ENCODE measurements at places on chromosomes 1 and 21.

DNA sequence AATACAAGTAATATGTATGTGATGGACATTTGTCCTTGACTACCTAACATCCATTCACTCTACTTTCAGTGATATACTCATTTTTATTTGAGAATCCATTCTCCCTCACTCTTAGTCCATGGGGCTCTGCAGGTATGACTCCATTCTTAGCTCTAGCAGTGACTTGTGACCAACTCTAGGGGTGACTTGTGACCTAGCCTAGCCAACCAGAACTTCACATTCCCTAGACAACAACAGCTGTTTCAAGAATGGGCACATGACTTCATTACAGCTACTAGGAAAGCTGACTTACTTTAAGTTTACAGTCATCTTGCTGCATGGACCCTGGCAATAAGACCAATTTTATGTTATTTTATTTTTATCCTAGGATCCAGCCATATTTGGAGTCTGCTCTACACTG is 23.6 kb upstream of the DDX59 start:
- DNase-seq = no peak

DNA sequence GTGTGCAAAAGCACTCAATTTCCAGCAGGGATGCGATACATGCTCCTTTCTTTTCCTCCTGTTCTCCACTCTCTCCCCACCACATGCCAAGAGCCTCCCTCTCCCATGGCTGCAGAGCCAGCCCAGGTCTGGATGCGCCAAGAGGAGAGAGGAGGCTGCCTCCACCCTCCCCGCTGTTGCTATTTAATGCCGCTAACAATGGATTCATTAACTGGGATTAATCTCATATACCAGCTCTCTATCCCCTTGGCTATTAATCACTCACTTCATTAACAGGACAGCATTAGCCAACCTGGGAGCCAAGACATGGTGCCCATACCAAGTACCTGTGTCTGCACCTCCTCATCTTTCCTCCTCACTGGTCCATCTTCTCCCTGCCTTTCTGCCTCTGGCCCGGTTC is 49.1 kb upstream of the SCMH1 start:
- DNase-seq = no peak

GRCh38 chr1:40745176-40745575 is 38.4 kb upstream of the KCNQ4 start:
- DNase-seq = no peak

- DNase-seq = no peak
These were observed 201.1 kb downstream of the DAB1 start for GRCh38 chr1:57222801-57223200.

DNA sequence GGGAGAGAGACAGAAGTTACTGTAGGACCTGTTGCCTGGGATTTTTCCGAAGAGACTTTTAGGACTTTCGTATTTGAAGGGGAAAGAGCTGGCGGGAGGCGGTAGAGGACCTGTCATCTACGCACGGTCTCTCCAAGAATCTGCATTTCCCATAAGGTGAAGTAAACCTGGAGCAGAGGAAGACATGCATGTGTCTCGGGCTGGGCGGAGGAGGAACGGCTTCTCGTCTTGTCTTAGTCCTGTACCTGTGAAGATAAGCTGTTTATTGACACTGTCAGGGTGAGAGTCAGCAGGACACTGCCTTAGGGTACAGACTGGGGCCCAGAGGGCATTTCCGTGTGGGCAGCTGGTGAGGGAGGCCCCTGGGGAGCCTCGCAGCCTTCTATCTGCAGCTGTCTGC is 123.4 kb upstream of the COL6A1 start:
- DNase-seq = no peak

DNA sequence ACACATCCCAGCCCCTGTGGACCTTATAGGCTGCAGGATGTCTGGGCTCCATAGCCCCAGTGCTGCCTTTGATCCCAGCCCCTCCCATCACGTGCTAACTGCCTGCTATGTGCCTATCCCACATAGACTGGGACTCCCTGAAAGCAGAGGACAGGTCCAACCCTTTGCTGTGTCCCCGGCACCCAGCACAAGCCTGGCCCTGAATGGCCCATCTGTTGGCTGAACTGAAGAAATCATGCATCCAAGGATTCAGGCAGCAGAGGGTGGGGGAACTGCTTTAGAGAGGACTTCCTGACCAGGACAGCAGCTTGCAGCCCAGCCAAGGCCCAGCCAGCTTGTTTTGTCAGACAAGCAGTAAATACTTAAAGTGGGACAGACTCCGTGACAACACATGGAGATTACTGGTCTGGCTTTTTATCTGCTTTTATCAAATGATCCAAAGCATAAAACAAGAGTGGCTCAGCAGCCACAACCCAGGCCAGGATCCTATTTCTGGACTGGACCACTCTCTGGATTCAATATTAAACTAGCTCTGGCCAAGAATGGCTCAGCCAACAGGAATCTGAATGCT is 69.3 kb downstream of the GLIS1 start:
- no peak for DNase-seq

DNA sequence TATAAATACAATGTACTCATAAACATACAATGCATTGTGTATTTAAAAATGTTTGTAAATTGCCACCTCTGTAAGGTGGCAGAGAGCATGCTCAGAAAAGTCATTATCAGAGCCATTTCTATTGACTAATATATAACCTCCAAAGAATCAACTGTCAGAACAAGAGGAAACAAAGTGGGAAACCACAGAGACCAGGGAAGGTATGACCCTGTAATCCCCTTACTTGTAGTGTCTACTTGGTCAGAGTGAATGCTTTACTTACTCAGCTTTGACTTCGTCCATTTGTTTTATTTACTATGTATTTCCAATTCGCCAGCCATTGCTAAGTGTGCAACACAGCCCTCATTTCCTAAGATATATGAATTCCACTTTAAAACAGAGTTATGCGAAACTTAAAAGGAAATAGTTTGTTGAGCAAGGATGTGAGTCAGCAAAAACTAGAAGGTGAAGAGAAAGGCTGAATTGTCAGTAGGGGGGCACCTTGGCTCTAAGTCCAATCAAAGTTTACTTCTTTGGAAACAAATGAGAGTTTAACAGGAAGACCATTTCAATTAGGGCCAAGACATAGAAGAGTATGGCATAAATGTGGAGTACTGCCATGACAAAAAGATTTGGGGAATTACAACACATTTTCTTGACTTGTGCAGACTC is 671.7 kb upstream of the PTBP2 start:
- no peak for DNase-seq

GRCh38 chr1:214101246-214101645 is 113.5 kb downstream of the PROX1 start:
- DNase-seq = no peak

GRCh38 chr1:17293681-17294425 is 14.1 kb upstream of the PADI4 start:
- DNase-seq = no peak

- DNase-seq = no peak
These were observed 30.0 kb downstream of the PRKACB start for GRCh38 chr1:84174051-84174556.

DNA sequence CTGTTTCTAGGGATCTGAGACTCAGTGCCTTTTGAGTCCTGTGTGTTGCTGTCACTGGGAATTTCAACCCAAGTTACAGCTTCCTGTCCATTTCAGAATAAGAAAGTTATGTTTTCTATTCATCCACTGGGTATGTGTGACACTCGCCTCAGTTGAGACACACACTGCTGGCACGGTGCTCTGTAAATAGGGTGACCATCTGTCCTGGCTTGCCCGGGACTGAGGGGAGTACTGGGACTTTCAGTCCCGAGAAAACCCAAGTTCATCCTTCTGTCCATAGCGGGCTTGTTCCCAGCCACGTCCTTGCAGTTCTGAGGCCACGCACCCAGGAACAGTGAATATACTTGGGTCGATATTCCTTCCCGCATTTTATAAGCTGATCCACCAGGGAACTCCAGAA is 56.3 kb upstream of the DISP3 start:
- peak; percentile 19 for DNase-seq

- DNase-seq = no peak
These were observed 2.0 kb downstream of the LRRC7 start for GRCh38 chr1:69569576-69570328.

DNA sequence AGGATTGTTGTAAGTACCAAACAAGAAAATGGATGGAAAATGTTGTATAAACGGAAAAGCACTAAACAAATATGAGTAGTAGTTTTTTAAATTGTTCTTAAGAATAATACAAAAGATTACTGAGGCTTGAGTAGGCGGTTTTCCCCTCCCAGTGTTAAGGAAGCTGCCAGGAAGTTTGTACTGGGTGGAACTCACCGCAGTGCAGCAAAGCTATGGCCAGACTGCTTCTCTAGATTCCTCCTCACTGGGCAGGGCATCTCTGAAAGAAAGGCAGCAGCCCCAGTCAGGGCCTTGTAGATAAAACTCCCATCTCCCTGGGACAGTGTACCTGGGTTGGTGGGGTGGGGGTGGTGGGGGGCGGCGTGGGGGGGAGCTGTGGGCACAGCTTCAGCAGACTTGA is 58.7 kb downstream of the XCL2 start:
- no peak for DNase-seq

- DNase-seq = no peak
These were observed 33.1 kb downstream of the LTN1 start for GRCh38 chr21:28959367-28960099.

GRCh38 chr1:176983731-176984130 is 180.8 kb downstream of the ASTN1 start:
- no peak for DNase-seq

GRCh38 chr1:84834419-84835064 is 58.5 kb downstream of the LPAR3 start:
- no peak for DNase-seq

- peak; percentile 51 for DNase-seq
These were observed 25.3 kb upstream of the ETV3 start for GRCh38 chr1:157163273-157164127.

DNA sequence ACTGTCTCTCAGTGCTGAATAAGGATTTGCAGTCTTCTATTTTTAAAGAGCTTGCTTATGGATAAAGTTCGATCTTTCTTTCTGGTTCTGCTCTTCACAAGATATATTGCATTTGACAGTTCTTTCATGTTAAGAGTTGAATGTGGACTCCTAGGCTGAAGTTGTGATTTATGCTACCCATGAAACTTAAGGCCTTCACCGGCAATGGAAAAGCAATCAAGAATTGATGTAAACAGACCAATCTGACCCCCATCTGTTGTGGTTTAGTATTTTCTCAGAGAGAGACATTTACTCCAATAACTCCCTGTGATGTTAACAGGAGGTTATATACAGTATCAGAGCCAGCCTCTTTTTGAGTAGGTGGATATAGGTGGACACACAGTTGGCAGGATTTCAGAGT is 165.8 kb downstream of the PAPPA2 start:
- DNase-seq = peak; percentile 10

- no peak for DNase-seq
These were observed 36.6 kb downstream of the CCDC185 start for GRCh38 chr1:223429821-223430220.

DNA sequence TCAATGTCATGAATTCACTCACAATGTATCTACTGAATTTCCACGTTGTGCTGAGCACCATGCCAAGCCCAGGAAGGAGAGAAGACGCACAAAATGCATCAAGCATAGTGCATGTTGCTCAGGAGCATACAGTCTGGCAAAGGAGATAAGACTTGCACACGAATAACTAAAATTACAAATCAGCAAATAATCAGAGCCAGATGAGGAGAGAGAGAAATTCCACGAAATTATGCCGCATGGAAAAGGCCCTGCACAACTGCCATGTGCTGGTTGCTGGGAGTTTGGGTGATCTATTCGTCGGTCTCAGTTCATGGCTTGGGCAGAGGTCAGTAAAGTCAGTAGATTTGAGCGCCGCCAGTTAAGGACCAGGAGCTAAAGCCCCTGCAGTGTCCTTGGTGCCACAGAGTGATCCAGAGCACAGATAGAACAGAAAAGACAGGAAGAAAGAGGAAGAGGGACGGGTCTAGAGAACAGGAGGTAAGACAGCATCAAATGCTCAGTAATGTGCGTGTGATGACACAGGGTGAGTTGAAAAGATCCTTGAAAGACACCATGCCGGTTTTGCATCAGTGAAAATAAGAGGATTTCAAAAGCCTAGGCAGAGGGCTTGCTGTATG is 55.1 kb upstream of the ZNF281 start:
- no peak for DNase-seq

- DNase-seq = no peak
These were observed 1.4 kb upstream of the MIA3 start for GRCh38 chr1:222616525-222616924.

GRCh38 chr21:39721885-39722284 is 23.1 kb upstream of the IGSF5 start:
- DNase-seq = no peak

- peak; percentile 72 for DNase-seq
These were observed 36.2 kb upstream of the BTG2 start for GRCh38 chr1:203268901-203269653.

DNA sequence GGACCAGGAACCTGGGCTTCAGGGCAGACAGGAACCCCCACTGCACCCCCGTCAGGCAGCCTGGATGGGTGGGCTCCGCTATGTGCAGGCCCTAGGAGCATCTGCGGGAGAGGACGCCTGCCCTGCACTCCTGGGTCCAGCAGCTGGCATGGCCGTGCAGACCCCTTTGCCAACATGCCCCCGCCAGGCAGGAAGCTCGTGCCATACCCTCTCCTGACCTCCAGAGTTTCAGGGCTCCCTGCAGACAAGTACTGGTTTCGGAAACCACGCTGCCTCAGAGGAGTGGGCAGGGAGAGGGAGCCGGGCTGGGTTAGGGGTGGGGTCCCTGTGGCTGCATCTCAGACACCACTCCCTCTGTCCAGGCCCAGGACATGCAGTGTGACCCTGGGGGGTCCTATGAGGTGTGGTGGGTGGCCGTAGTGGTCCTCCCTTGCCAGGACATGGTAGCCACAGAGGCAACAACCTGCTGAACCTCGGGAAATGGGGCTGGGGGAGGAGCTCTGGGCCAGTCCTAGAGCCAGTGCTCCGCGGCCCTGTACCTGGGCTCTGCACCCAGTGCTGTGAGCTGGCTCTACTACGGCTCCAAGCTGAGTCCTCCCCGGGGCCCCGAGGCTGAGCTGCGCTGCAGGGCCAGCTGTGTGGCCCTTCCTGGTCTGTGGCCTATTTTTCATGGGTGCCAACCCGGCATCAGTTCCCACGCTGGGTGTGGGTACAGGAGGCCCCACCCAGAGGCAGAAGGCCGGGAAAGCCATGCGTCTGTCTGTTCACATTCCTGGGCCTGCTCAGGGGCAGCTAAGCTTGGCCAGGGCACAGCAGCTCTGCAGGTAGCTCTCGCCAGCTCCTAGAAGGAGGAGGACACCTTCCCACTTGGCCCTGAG is 1.4 kb downstream of the PLEKHN1 start:
- DNase-seq = no peak

DNA sequence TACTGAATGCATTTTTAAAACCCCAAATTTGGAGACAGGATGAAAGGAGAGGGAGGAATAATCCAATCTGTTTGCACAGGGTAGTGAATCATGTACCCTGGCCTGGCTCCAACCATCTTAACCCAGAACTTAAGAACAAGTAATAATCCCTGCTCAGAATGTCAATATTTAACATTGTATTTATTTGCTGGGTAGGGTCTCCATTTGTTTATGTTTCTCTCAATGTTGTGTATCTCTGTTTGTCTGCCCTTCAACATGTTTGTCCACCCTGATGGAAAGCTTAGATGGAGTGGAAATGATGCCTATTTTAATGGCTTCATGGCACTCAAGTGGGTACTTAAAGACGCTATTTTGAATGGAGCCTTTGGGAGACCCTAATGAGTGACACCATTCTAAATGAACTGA is 54.4 kb upstream of the CDC42BPA start:
- no peak for DNase-seq

GRCh38 chr1:112904071-112904830 is 51.7 kb downstream of the SLC16A1 start:
- DNase-seq = no peak

- DNase-seq = peak; percentile 41
These were observed 15.3 kb upstream of the TRNAU1AP start for GRCh38 chr1:28537457-28538199.

- DNase-seq = no peak
These were observed 45.7 kb downstream of the MIS18A start for GRCh38 chr21:32233055-32233546.

Measured in NCI-H1694 (cell line).